Left ventricle myocardium inferior (tissue), 1 donor: ENCODE measurements at places on chromosomes 11 and 22.

DNA sequence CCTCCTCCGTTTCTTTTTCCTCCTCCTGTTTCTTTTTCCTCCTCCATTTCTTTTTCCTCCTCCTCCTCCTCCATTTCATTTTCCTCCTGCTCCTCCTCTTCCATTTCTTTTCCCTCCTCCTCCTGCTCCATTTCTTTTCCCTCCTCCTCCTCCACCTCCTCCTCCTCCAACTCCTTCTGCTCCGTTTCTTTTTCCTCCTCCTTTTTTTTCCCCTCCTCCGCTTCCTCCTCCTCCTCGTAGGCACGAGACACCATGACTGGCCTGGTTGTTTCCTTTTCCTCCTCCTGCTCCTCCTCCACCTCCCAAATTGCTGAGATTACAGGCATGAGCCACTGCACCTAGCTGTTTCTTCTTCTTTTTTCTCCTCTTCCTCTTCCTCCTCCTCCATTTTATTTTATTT is 25.6 kb upstream of the DRICH1 start:
- no peak for DNase-seq

DNA sequence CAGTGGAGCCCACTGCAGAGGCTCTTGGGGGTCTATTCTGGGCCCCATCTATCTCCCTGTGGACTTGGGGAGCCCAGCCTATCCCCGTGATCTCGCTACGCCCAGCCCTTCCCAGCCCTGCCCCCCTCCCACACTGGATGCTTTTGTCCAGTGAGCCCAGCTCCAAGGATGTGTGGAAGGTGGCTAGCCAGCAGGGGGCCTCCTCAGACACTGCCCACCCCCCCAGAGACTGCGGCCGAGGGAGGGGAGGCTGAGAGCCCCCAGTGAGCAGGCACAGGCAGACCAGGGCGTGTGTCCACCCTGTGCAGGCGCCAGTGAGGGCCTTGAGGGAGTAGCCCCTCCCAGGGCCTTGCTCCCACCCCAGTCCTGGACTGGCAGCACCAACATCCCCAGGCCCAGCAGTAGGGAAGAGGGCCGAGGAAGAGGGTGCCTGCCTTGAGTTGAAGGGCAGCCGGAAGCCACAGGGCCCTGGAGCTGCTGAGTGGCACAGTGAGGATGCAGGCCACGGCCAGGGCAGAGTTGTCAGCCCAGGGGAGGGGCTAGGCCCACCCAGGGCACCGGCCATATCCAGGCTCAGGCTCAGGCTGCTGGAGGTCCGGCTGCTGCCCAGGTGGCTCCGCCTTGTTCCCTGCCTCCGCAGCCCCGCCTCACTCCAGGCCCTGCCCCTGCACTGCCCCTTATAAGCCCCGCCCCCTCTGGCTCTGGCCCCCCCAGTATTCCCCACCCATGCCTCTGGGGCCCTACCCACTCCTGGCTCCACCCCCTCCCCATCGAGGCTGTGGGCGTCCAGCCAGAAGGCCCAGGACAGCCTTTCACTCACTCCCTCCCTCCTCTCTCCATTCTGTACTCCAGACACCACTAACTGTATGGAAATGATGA is 28.0 kb downstream of the MOB2 start:
- peak; percentile 54 for DNase-seq

DNA sequence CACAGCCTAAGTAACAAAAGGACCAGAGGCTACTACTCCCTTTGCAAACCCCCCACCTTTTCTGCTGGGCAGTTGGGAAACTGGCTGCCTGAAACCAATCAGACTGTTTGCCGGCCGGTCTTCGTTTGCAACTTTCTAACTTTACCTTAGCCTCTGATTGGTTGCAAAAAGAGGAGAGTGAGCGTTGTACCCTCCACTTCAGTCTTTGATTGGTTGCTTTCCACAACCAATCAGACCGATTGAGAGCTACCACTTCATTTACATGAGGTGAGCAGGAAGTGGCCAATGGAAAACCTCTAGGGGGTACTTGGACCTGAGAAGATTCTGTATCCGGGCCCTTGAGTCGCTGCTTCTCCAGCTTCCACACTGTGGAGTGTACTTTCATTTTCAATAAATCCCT is 18.8 kb upstream of the CLNS1A start:
- DNase-seq = no peak

GRCh38 chr11:63871962-63872799 is 33.3 kb downstream of the MARK2 start:
- DNase-seq = peak; percentile 75
